ENCODE measurements at places on chromosomes 11 and 22.

- no peak overlapping the region for H3K4me3 ChIP-seq
- no peaks in the 10 kb centered on the region for H3K27me3 ChIP-seq
Observed at GRCh38 chr11:18312663-18313420, 9.1 kb downstream of the HPS5 start.

DNA sequence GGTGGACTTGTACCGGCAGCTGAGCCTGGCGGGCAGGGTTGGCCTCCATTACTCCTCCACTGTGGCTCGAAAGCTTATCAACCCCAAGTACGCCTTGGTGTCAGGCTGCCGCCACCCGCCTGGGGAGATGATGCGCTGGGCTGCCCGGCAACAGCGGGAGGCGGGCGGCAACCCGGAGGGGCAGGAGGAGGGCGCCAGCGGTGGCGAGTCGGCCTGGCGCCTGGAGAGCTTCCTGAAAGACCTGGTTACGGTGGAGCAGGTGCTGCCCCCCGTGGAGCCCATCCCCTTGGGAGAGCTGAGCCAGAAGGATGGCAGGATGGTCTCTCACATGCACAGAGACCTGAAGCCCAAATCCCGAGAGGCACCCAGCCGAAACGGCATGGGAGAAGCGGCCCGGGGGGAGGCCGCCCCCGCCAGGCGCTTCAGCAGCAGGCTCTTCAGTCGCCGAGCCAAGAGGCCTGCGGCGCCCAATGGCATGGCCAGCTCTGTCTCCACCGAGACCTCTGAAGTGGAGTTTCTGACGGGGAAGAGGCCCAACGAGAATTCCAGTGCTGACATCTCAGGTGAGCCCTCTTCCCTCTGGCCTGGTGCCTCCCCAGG lies 26.7 kb downstream of the FAM83F start:
- no peak overlapping the region for H3K27ac ChIP-seq
- no peak for DNase-seq
- H3K36me3 ChIP-seq = no peaks in the 10 kb centered on the region
- no peaks in the 10 kb centered on the region for H3K4me1 ChIP-seq

DNA sequence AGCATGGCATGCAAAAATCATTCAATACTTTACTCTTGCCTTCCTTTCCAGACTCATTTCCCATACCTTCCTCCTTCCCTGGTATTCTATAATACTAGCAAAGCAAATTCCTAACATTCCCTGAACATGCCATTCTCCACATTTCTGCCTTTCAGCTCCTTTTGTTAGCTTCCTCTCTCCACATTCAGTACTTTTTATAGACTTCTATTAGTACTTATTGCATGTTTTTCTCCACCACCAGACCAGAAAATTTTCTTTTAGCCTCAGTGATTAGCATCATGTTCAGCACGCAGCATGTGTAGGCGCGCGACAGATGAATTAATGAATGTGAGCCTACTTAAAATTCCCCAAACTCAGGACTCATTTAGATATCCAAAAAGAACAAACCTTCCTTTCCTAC lies 935.3 kb downstream of the DLG2 start:
- no peak overlapping the region for H3K27ac ChIP-seq
- DNase-seq = peak; percentile 54
- H3K36me3 ChIP-seq = no peaks in the 10 kb centered on the region
- H3K27me3 ChIP-seq = no peaks in the 10 kb centered on the region

DNA sequence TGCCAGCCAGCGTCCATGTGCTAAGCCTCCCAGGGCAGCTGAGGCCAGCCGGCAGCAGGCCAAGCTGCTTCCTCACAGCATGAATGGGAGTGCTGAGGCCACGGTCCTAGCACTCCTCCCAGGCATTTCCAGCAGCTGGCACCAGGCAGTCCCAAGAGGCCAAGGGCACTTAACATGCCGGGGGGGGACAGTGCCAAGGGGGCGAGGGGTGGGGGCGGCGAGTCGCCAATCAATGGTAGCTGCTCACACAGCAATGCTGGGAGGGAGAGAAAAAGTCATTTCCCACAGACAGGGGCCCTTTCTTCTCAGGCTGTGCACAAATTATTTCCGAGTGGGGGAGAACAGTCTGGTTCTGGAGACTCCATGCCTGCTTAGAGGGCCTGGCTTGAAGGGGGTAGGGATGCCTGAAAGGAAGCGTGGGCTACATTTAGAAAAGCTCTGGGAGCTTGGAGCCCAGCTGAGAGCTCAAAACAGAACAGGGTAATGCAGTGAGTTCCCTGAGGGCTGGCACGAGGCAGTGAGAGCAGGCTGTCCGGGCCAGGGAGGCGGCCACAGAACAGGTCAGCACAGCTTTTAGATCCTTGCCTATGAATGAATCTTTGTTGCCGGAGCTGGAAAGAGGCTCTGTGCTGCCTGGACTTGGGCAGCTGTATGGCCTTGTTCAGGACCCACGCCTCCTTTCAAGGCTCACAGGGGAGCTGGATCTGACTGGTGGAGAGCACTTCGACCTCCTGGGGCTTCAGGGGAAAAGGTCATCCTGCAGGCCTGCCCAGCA lies 14.4 kb upstream of the TBC1D10A start:
- H3K4me3 ChIP-seq = no peak overlapping the region
- no peak for DNase-seq
- no peaks in the 10 kb centered on the region for H3K27me3 ChIP-seq
- no peak overlapping the region for H3K27ac ChIP-seq
- H3K36me3 ChIP-seq = peaks cover 89% of the 10 kb centered on the region

DNA sequence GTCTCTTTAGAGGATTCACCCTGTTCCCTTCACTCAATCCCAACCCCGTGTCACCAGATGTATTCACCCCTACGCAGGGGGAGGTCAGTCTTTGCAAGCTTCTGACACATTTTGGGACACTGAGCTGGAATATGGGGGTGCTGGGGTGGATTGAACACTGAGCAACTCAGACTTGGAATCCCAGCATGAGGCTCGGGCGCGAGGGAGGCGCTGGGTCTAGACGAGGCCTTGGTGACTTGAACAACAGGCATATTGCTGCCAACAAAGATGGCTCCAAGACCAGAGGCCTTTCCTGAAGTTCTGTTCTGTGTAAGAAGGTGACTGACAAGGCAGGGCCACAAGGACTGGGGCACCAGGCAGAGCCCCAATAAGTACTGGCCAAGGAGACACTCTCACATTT lies 3.0 kb upstream of the SCGB2A1 start:
- no peak overlapping the region for H3K27ac ChIP-seq
- H3K4me1 ChIP-seq = peaks cover 9% of the 10 kb centered on the region
- H3K27me3 ChIP-seq = no peaks in the 10 kb centered on the region
- H3K4me3 ChIP-seq = no peak overlapping the region
- no peaks in the 10 kb centered on the region for H3K36me3 ChIP-seq
- DNase-seq = no peak

- no peaks in the 10 kb centered on the region for H3K36me3 ChIP-seq
- no peak overlapping the region for H3K4me3 ChIP-seq
- no peaks in the 10 kb centered on the region for H3K27me3 ChIP-seq
- no peaks in the 10 kb centered on the region for H3K4me1 ChIP-seq
Observed at GRCh38 chr22:20637750-20638506, 130.5 kb downstream of the MED15 start.
